Omental fat pad (tissue), 4 donors: ENCODE measurements at places on chromosomes 4 and X.

GRCh38 chr4:54074381-54074780 lies 10.0 kb upstream of the CHIC2 start:
- no peak for DNase-seq

DNA sequence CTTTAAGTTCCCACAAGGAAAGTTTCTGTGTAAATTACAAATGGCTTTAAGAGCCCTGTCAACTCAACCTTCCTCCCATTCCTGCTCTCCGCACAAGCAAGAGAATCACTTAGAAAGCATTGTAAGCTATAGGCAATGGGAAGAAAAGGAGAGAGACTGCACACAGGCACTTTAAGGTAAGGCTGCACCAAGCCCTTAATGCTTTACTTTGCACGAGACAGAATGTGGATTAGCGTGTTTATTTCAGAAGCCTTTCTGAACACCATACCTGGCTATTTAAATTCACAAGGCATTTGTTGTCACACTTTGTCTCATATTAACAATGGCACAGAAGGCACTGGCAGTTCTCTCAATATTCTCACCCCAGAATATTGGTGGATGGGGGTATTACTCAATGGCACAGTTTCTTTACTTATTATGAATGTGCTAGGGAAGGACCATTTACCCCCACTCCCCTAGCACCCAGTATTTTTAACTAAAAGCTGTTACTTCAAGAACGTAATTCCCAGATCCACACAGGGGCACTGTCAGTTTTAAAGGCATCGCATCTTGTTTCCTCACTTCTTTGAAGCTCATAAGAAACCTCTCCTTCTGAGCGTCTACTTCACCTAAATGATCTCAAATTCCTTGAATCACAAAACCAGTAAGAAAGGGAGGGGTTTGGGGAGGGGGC lies 150.0 kb downstream of the MAML3 start:
- DNase-seq: no peak

- no peak for DNase-seq
These were observed 73.9 kb upstream of the IRF2 start for GRCh38 chr4:184548316-184548647.

GRCh38 chrX:15315509-15315908 lies at the start of gene ASB11:
TSS of gene ASB11 (minus strand) at chrX:15315640. CDS start at chrX:15315605, 35 bp downstream.
- no peak for DNase-seq
